ENCODE measurements at places on chromosomes 11 and 22.

DNA sequence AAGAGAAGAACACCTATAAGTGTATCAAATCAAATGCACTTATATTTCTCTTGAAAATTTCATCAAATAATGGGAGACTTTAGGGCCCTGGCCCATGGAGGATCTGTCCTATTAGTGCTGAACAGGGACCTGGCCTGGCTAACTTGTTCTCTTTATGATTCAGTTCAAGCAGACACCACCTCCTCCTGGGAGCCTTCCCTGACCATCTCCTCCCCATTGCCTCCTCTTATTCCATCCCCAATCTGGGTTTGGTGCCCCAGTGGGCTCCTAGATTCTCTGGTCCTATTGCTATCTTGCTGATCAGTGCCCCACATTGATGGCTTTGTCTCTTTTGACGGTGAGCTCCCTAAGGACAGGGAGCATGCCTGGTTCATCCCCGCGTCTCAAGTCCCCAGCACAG is 60.1 kb downstream of the MICAL2 start:
- no peak for DNase-seq

- no peak for DNase-seq
Observed at GRCh38 chr22:44628835-44629234, 73.2 kb upstream of the PRR5 start.

DNA sequence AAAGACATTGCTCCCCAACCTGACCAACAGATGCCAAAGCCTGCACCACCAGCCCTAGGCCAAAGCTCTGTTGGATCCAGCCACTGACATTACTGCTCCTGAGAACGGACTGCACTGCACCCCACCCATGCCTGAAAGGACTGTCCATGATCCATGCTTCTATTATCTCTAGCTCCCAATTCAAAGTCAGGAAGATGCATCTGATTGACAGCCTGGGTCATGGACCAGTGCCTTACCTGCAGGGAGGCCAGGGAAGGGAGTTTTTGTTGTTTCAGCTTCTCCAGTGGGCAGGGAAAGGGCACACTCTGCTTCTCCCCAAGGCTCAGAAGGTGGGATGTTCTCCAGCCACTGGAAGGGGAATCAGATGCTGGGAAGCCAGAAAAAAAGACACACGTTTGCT is 4.8 kb upstream of the PRDM11 start:
- no peak for DNase-seq

- no peak for DNase-seq
Observed at GRCh38 chr11:123069908-123070821, 8.2 kb upstream of the HSPA8 start.

GRCh38 chr11:3156282-3156660 is 8.8 kb downstream of the OSBPL5 start:
- DNase-seq: no peak

DNA sequence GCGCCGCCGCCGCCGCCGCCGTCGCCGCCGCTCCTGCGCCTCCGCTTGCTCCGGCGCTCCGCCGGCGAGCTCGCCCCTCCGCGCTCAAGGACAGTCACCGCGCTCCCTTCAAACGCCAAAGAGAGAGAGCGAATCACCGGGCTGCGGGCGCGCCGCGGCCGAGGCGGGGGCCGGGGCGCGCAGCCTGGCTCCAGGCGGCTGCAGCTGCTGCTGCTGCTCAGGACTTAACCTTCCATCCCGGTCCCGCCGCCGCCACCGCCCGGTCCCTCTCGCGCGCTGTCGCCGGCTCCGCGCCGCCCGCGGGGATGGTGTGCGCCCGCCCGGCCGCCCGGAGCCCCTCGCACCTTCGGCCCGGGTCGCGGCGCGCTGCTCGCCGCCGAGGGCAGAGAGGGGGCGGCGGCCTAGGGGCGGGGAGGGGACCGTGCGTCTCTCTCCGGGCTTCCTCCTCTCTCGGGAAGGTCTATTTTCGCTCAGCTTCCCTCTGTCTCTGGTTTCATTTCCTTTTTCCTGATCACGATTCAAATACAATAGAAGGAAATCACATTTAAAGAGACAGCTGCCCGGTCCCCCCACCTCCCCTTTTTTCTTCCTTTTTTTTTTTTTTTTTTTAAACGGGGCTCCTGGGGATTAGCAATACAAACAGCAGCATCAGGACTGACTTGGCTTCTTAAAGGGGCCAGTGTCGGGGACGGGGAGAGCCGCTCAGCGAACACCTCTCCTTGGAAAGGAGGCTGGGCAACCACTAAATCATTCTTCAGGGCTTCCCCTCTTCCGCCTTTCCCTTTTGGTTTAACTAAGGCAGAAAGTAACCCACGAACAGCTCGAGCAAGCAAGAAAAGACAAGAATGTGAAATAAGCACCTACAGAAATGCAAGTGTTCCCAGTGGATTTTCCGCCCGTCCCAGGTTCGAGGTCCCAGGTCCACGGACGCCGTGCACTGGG is 22.1 kb downstream of the LMO2 start:
- DNase-seq: no peak

- DNase-seq: no peak
Observed at GRCh38 chr11:120680322-120680721, 168.8 kb downstream of the GRIK4 start.

DNA sequence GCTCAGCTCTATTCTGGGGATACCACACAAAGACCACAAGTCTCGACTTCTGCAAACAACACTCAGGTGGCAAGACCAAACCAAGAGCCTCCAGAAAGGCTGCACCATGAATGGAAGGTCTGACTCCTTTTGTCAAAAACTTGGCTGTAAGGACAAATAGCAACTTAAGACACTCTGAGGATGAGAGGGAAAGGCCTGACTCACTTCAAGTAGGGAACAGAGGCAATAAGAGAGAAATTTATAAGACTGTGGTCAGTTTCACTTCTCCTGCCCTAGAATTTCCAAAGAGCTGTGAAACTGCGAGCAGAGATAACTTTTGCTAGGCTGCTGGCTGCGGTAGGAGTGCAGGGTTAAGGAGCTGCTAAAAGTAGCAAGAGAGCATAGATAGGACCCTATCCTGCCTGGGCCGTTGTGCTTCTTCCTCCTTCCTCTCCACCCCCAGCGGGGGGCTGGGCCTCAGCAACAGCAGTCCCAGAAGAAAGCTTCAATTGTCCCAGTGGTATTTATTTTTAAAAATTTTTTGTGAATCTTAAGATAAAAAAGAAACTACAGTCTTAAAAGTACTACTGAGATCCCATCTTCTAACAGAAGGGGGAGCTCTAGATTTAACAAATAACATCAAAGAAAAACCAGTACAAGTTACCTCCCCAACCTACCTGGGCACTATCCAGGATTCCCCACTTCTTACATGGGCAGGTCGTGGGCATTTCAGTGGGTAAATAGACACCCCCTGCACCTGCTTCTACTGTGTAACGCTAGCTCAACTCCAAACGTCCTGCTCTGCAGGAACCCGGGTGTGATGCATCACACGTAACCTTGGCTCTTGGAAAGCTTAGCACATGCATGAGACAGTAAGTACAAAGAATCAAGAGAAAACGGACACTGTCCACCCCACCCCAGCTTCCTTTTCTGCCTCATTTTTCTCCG is 66.4 kb downstream of the SGSM3 start:
- peak; percentile 28 for DNase-seq

- DNase-seq: no peak
Observed at GRCh38 chr11:107293677-107294344, 163.8 kb downstream of the CWF19L2 start.

- no peak for DNase-seq
Observed at GRCh38 chr11:31509051-31509428, 382 bp downstream of the IMMP1L start.

DNA sequence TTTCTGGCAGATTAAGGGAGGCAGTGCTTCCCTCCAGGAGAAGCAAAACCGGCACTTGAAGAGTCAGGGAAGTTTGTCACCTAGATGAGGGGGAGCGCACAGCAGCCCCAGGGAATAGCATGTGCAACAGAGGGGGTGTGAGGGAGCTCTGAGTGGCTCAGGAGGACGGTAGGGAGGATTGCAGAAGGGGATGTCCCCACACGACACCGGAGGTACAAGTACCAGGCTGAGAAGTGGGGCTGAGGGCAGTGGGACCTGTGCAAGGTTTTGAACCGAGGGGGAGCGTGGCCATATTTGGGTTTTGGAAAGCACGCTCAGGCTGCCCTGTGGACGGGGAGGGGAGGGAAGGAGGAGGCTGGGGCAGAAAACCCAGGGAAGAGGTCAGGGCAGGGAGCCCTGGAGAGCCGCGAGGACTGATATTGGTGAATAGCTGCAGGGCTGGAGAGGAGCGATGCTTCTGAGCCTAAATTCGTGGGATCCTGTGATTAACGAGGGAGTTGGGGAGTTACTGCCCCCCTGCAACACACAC is 17.9 kb upstream of the TMPRSS6 start:
- no peak for DNase-seq

GRCh38 chr11:10674440-10674855 is 19.1 kb downstream of the IRAG1 start:
- no peak for DNase-seq

All from NCI-H1694 (cell line).